ENCODE measurements at places on chromosomes 1 and 21.

DNA sequence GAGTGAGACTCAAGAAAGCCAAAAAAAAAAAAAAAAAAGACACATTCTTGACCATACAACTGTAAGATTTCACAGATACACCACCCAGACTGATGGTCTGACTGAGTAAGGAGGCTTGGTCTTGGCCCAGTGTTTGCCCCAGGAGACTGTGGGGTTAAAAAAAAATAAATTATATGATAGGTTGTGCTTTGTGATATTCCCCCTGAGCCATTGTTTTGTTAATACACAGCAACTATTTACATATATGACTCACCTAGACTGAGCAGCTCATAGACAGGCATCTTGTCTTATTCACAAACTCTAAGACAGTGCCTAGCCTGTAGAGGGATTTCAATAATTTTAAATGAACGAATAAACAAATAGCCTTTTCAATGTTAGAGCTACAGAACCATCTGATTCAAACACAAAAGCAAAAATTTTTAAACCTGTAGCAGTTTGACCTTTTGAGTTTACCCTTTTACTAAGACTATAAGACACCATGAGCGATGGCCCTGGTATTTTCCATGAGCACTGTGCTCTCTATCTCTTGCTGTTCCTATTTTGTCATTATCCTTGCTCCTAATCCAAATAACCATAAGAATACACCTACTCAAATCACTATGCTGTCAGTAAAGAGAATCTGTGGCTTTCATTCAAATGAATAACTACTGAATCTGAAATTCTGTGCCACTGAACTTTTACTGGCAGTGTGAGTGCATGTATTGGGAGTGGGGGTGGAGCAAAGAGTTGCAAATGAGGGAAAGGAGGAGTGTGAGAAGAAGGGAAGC lies 199.4 kb upstream of the PTBP2 start:
- peak; percentile 25 for DNase-seq

DNA sequence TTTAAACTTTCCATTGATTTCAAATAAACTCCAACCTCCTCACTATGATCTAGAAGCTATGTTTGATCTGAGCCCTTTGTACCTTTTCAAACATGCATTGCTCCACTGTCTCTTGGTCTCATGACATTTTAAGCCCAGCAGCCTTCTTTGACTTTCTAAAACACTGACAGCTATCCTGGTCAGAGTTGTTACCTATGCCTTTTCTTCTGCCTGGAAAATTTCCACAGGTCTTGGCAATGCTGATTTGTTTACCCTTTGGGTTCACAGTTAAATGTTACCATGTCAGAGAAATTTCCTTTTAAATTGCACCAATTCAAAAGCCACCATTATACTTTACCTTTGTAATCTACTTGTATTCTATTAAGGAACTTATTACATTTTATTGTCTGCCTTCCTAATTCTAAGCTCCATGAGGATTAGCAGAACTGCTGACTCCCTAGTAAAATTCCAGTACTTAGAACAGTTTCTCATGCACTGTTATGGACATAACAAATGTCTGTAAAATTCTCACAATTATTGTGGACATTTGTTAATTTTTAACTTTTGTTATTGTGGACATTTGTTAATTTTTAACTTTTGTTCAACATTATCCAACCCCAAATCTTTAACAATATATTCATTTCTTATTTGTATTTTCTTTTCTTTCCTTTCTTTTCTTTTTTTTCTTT lies 1064.4 kb downstream of the NCAM2 start:
- no peak for DNase-seq

GRCh38 chr1:23810818-23811540 lies 10.4 kb upstream of the GALE start:
- no peak for DNase-seq

GRCh38 chr1:60171801-60172200 lies 98.2 kb upstream of the C1orf87 start:
- no peak for DNase-seq
